ENCODE measurements at places on chromosomes 4 and X. TPM values are rescaled to one million over a fixed set of nuclear protein-coding genes. Genes with fewer than 3 reads are reported as not detected.

GRCh38 chr4:124032035-124032434, 635.4 kb downstream of the SPRY1 start:
- DNase-seq: no peak

- DNase-seq: no peak
These were observed 13.0 kb downstream of the PPP1R3F start for GRCh38 chrX:49282647-49283011.

DNA sequence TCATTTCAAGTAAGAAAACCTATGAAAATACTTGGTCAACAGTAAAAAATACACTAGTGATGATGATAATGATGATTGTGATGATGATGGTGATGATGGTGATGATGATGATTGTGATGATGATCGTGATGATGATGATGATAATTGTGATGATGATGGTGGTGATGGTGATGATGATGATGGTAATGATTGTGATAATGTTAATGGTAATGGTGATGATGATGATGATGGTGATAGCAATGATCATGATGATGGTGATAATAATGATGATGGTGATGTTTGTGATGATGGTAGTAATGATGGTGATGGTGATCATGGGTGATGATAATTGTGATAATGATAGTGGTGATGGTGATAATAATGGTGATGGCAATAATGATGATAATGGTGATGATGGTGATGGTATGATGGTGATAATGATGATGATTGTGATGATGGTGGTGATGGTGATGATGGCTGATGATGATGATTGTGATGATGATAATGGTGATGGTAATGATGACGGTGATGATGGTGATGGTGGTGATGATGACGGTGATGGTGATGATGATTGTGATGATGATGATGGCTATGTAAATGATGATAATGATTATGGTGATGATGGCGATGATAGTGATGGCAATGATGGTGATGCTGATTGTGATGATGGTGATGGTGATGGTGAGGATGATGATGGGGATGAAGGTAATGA, 62.1 kb downstream of the VCX3A start:
- DNase-seq: no peak

The SLC7A11 gene
- polyA plus RNA-seq: not detected

The FAT1 gene
- polyA plus RNA-seq: not detected

DNA sequence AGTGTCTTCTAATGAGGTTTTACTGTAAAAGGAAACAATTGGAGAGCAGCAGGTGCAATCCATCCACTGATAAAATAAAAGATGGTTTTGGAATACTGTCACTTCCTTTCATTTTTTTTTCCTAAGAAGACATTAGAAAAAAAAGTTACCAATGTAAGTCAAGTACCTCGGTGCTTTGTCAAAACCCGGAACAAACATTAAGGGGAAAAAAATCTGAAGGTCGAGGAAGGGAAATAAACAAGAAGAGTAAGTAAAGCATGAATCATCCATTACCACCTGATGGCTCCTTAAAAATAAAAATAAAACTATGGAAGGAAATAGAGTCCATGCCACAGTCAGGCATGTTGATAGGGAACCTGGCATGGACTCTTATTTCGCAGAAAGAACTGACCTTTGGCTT, 15.3 kb upstream of the XPNPEP2 start:
- no peak for DNase-seq

DNA sequence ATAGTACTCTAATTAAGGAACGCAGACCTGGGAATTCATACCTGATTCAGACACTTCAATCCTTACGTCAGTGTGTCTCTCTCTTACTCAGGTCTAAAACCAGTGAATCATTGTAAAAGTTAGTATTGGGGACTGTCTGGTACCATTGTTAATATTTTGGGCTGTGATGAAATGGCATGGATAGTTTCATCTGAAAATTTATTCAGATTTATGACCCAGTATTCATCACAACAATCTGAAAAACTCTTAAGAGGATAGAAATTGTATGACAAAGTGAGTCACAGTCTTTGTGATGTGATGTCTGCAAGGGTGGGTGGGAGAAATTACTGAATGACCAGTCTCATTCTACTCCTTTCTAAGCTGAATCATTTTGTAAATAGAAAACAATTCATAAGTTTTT, 10.3 kb downstream of the FGF2 start:
- no peak for DNase-seq

GRCh38 chr4:54213001-54213400, 16.1 kb upstream of the PDGFRA start:
- DNase-seq: no peak

DNA sequence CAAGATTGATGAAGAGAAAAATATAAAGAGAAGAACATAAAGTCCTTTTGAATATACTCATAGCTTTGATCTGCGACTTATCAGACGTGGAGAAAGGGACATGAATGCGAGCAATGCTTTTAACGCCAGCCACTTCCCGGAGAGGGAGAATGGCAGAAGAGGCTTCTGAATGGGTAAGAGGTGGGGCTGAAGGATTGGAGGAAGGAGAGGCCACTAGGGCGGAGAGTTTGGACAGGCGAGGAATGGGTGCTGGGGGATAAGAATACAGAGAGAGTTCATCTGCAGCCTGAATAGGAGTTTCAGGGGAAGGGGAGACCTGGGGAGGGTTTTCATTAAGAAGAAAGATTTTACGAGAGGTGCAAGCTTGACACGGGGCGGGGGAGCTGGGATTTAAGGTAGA, 2534.9 kb downstream of the PCDH7 start:
- DNase-seq: no peak

DNA sequence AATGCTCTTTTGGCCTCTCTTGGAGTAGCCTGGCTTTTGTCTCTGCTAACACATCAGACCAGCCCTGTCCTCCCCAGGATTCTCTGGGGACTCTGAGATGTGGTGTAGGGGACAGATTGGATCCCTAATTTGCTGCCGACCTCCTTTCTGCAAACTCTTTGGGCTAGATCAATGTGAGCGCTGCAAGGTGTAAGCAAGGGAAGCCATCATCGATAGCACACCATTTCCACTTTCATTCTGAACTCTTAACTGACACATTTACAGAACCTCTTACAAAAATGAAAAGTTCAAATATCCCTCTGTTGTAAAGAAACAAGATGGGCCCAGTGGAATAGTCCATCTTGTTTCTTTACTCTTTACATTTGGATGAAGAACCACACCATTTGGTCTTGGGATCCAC, 46.6 kb downstream of the PGRMC2 start:
- DNase-seq: no peak

DNA sequence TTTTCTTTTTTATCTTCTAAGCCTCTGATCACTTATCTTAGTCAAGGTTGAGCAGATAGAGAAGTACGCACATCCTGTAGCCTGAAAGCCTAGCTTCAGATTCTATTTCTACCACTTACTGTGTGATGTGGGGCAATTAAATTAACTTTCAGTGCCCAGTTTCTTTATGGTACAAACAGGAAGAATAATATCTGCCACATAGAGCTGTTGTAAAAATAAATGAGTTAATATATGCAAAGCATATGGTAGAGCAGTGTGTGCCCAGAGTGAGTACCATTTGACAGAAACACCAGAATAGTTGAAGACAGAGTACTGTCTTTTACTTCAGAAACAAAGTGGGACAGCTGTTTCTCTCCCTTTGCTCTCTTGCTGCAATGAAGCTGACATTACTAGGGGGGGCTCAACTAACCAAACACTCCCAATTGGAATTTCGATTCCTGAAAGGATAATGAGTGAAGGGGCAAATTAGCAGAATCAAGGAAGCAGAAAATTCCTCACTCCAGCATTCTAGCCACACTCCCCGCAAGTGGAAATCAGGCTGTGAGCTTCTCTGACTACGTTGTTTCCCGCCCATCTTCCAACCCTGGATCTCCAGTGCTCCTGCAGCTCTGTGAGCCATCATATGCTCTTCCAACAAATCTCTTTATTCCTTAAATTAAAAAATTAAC, 80.4 kb downstream of the MAPK10 start:
- DNase-seq: no peak

The PKD2 gene
- polyA plus RNA-seq: 2.7 TPM

The NDNF gene
- polyA plus RNA-seq: not detected

DNA sequence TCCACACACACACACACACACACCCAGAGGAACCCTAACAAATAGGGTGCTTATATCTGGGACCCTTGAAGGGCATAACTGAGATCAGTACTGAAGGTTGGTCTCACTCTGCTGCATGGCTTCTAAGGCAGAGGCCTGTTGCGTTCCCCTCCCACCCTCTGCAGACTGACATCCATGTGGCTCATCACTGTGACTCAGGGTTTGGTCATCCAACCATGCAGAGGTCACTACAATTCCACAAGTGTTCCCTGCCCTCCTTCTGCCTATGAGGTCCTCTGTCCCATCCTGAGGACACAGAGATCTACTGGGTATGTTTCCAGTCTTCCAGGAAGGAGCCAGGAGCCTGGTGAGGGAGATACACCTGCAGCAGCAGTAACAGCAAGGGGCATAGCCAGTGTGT, 55.8 kb downstream of the XAGE2 start:
- no peak for DNase-seq

DNA sequence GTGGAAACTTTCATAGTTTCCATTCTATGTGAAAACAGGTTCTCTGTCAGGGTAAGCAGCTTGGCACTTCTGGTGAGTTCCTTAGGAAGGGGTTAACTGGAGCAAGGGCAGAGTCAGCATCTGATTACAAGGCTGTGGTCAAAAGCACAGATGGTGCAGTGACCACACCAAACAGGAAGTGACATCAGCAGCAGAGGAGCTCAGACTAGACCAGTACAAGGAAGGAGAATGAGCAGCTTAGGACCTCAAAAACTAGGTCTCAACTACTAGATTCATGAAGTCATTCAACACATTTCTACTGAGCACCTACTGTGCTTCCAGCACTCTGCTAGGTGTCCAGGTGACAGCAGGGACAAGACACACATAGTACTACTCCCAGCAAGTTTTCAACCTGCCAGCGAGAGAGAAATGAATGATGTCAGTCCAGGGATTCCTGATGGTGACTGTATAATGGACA, 130.2 kb downstream of the AMELX start:
- peak; percentile 3 for DNase-seq

The TASL gene
- 6.7 TPM for polyA plus RNA-seq

The CCKAR gene
- not detected for polyA plus RNA-seq

- no peak for DNase-seq
These were observed 38.2 kb downstream of the DMP1 start for GRCh38 chr4:87688316-87688715.

DNA sequence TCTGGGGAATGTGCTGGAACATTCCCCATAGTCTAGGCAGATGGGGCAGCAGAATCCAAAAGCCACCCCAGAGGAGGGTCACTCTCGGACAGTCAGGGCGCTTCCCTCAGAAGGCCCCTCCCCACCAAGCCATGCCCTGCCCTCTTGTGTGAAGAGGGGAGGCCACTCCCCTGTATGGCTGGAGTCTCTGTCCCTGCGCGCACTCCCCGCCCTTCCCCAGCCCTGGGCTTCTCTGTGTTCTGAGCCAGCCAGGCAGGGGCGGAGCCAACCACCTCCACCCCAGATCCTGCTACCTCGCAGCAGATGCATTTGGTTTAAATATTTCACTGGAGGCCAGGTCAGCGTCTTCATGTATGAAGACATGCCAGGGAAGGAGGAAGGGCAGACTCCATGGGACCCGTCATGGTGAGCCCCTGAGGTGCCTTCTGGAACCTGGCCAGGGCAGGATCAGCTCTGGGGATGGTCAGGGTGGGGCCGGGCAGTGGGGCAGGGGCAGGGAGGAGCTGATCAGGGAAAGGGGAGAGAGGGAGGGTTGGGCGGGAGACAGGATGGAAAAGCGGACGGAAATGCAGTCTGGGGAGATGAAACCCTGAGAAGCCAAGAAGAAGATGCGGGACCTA, 107.3 kb downstream of the ADRA2C start:
- DNase-seq: no peak

The BBS12 gene
- 0.19 TPM for polyA plus RNA-seq

The SCML2 gene
- 0.42 TPM for polyA plus RNA-seq

DNA sequence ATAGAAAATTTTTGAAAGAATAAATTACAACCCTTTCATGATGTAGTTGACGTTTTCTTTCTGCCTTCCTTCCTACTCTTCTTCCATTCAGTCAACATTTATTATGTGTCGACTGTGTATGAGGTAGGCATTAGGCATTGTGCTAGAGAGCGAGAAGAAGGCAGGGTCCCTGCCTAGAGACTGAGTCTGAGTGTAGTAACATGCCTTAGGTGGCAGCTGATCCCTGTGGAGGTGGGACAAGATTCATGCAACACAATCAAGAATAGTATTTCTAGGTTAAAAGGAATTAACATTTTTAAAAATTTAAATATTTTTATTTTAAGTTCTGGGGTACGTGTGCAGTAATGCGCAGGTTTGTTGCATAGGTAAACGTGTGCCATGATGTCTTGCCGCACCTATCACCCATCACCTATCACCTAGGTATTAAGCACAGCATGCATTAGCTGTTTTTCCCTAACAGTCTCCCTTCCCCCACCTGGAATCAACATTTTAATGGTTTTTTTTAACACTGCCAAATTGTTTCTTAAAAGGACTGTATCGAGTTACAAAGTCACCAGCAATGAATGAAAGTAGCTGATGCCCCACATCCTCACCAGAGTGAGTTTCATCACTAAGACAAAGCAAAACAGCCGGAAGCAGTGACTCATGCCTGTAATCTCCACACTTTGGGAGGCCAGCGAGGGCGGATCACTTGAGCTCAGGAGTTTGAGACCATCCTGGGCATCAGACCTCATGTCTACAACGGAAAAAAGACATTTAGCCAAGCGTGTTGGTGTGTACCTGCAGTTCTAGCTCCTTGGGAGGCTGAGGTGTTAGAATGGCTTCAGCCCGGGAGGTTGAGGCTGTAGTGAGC, 84.0 kb downstream of the WWC2 start:
- no peak for DNase-seq

DNA sequence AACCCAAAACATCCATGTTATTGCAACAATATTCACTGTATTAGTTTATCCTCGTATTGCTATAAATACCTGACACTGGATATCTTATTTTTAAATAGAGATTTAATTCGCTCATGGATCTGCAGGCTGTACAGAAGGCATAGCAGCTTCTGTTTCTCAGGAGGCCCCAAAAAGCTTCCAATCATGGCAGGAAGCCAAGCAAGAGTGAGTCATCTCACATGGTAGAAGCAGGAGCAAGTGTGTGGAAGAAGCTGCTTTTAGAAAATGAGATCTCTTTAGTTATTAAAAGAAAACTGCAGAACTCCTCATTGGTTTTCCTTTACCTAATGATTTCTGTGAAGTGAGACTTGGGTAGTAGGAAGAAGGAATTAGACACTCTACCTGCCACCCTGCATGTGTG, 16.4 kb downstream of the ZNF732 start:
- DNase-seq: no peak

The DLG3 gene
- polyA plus RNA-seq: 1.9 TPM

The CXCL8 gene
- 2.1 TPM for polyA plus RNA-seq

- DNase-seq: no peak
These were observed 20.5 kb downstream of the ARSJ start for GRCh38 chr4:113958766-113959538.

DNA sequence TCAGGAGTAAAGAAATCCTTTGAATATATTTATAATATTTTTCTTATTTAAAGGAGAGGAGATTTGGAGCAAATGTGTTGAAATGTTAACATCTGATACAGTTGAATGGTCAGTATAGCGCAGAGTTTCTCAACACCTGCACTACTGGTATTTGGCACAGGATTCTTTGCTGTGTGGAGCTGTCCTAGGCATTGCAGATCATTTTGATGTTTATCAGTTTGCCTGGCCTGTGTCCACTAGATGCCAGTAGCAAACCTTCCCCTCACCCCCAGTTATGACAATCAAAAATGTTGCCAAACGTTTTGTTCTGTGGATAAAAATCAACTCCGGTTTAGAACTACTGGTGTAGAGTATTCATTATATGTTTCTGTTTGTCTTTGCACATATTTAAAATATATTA, 765.3 kb upstream of the SLIT2 start:
- no peak for DNase-seq

Data from immature natural killer cell (primary cell).